ENCODE measurements at places on chromosomes 12 and 14. TPM values are rescaled to one million over a fixed set of nuclear protein-coding genes. Genes with fewer than 3 reads are reported as not detected.

DNA sequence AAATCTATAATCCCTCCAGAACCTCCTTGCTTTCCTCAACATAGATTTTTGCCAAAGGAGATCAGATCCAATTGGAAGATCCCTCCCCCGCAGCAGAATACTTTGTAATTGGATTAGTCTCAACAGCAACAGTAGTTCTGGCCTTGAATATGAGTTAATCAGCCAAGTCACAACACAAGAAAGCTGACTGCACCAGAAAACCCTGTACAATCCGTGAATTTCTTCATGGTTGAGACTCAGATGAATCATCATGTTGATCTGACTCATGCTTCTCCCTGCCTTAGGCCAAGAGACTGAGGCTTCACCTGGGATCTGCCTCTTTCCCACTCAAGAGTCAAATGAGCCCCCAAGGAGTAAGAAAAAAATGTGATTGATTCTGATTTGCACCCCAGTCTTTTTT is 3.0 kb upstream of the METTL17 start:
- DNase-seq: no peak

GRCh38 chr14:101815994-101816393 is 54.5 kb downstream of the PPP2R5C start:
- no peak for DNase-seq

DNA sequence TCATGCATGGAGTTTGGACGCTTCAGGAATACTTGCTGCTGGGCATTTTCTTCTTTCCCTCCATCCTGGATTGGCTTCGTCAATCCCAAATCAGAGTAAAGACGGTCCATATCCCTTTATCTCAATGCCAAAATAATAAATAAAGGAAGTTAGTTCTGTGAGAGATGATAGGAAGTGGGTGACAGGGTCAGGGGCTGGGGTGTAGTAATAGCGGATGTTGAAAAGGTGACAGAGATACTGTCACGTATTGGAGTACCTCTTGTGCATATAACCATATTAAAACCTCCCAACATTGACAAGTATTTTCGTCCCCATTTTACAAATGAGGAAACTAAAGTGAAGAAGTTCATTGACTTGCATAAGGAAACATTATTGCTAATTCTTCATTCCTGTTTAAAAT is 12.4 kb downstream of the MAGOHB start:
- DNase-seq: no peak

DNA sequence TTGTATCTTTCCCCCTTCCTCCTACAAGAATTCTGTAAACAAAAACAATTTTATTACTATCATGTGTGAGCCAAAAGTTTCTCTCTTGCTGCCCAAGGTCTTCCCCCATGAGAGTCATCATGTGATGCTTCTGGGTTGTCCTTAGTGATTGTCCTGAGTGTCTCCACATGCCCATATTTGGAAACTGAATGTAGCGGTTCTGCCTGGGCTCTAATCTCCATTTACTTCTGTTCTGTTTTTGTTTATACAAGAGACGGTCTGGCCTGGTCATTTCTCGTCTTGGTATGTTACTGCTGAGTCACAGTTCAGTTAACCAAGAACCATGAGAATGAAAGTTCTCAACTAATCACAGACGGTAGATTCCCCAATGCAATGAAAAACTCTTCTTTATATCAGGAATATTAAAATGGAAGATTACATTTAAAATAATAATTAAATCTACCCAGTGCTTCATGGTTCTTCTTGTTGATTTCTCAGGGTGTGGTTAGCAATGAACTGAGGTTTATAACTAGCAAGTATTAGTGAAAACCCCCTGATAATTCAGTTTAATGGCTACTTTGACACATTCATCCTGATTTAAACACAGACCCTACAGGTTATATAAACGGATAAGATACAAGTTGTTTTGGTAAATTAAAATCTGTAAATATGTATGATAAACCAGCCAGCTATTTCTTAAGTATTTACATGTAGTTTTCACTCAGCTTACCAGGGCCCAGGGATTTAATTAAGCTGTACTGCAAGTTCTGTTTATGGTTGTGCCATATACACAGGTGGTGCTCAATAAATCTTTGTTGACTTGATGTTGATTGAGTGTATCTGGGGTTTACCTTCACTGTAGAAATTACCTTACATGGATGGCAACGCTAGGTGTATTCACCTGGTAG is 81.1 kb downstream of the PELI2 start:
- DNase-seq: no peak

Gene KNTC1
- total RNA-seq: 85.1 TPM

- DNase-seq: no peak
Measured at GRCh38 chr12:89544022-89544421, 18.2 kb upstream of the POC1B start.

GRCh38 chr12:39830852-39831520 is 211.4 kb upstream of the ABCD2 start:
- no peak for DNase-seq

Gene CLEC4C
- total RNA-seq: 0.50 TPM

Gene PLEKHG7
- not detected for total RNA-seq

DNA sequence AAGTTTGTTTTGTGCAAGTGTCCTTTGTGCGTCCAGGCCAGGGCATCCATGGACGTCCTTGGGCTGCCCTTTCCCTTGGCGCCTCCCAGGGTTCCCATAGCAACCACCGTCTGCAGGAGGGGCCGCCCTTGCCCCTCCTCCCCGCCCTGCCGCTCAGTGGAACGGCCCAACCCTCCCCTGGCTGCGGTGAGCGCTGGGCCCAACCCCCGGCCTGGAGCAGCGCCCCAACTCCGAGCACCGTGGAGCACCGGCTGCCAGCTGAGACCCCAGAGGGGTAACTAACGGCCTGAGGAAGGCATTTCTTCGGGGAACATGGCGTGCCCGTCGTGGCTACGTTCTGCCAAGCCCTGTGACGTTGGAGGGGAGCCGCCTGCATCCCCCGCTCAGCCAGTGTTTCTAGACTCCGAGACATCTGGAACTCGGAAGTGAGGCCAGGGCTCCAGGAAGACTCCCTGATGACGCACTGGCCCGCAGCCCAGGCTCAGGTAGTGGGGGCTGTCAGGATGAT is 5.3 kb upstream of the ACACB start:
- peak; percentile 87 for DNase-seq

GRCh38 chr12:69501154-69501895 is 31.1 kb downstream of the FRS2 start:
- no peak for DNase-seq

GRCh38 chr14:59679872-59680271 is 103.3 kb upstream of the CCDC175 start:
- DNase-seq: no peak

Gene PRB4
- not detected for total RNA-seq

Gene C12orf50
- not detected for total RNA-seq

DNA sequence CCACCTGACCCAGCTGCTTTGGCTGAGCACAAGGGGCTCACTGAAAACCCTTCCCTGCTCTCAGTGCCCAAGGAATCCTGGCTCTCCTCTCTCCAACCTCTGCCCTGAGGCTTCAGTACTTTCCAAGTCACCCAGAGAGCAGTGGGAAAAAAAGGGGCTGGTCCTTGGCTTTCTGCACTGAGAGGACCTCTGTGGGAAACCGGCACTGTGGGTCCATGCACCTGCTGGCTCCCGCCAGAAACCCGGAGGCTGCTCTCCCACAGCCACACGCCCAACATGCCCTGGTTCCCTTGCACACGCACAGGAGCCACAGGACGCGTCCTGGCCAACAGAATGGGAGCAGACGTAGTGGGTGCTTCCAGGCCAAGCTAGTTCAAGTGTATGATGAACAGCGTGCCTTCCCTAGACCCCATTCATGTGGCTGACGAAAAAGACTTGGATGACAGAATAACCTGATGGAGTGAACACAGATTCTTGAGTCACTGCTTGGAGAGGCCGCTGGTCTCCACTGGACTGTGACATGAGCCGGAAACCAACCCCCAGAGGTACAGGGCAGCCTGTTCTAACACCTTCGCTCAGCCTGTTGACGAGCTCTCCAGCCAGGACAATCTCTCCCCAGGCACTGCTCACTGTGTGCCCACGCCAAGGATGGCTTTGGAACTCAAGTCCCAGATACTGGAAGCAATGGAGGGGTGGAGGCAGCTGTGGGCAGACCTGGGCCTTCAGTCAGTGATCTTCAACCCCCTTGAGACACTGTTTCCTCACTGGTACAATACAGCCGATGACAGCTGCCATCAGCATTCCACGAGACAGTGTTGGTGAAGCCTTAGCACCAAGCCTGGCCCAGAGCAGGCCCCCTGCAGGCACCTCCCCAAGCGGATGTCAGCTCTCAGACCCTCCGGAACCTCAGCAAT is 87.7 kb downstream of the ITPK1 start:
- DNase-seq: no peak

GRCh38 chr14:89736881-89737280 is 217.6 kb downstream of the EFCAB11 start:
- DNase-seq: no peak

DNA sequence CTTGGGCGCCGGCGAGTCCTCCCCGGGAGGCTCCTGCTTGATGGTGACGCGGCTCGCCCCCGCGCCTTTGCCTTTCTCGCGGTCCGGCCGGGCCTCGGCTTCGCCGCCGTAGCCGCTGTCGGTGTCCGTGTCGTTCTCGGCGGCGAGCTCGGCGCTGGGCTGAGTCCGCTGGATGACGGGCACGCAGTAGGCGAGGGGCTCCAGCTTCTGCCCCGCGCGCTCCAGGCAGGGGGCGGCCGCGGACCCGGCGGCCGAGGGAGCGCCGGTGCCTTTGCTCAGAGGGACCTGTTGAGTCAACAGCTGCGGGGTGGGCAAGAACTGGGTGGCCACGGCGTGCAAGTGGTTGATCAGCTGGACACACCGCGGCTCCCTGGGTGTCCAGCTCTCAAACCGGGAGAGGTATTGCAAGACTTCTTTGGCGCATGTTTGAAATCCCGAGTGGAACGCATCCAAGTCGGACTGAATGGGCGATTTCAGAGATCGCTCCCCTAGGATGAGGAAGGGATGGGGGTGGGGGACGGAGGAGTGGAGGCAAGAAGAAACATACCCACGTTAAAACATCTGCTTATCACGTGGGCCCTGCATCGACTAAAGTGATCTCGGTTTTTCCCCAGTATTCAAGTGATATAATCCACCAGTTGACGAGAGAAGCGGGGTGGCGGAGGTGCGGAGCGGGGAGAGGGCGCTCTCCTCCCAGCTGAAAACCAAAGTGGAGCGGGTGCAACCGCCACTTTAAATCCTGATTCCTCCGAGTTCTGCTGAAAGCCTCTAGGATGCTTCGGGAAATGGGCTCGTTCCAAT is 2.0 kb downstream of the BHLHE41 start:
- peak; percentile 57 for DNase-seq

Gene AQP6
- 0.21 TPM for total RNA-seq

Gene BMP4
- 8.4 TPM for total RNA-seq

DNA sequence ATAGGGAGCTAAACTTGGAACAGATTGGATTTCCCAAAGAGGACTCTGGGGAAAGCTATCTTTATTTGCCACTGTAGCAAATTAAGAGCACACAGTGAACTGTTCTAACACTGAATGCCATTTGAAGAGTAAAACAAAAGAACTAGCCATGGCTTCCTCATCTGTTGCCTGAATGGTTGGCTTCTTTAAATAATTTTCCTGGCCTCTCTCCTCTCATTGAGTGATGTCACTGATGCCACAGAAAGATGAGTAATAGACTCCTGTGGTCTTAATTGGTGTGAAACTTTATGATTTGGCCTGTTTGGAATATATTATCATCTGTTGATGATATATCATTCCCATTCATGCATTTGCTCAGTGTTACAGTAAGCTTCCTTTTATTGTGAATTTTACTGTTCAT is 42.5 kb downstream of the WDR20 start:
- no peak for DNase-seq

DNA sequence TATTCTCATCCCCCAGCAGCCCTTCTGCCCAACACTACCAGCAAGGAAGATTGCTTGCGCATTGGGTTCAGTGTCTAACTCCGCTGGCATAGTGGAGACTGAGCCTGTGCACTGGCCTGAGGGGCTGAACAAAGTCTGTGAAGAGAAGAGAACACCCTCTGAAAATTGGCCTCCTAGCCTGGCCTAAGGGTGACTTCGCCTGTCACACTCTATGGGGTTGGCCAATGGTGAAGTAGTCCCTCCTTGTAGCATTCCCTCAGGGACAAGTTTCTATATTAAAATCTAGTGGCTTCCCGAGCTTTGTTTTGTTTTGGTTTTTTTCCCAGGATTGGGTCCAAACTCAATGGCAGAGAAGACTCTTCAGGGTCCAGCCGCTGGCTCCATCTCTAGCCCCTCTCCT is 49.1 kb upstream of the DAAM1 start:
- DNase-seq: no peak

GRCh38 chr12:112124918-112125249 is 476 bp upstream of the TRAFD1 start:
- no peak for DNase-seq

DNA sequence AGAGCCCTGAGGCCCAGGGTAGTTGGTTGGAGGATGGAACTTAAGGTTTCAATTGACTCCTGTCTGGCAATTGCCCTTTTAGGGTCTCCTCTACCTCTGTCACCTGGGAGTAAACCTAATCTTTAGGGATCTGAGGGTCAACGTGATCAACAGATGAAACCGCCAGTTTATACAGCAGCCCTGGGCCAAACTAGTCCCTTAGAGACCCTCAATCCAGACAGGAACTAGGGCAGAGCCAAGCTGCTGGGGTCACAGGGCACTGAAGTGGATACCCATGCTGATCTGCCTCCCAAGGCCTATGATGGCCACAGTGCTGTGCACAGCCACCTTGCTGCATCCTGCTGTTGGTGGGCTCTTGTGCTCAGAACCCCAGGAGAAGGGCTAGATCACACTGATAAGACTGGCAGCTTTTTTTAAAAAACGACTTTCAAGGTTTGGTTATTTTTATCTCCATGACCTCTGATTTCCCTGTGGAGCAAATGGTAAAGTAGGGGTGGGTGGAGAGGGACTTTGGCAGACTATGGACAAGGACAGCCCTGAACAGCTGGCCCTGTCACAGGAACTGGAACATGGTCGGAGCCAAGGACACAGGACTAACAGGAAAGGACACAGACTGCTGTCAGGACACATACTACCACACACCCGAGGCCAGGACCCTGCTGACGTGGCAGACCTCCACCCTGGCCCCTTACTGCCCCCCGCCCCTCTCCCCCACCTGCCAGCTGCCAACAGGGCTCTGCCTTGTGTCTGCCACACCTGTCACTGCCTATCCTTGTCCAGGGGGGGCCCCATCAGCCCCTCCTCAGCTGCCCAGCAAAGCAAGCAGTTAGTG is 474 bp downstream of the FITM1 start:
- no peak for DNase-seq

DNA sequence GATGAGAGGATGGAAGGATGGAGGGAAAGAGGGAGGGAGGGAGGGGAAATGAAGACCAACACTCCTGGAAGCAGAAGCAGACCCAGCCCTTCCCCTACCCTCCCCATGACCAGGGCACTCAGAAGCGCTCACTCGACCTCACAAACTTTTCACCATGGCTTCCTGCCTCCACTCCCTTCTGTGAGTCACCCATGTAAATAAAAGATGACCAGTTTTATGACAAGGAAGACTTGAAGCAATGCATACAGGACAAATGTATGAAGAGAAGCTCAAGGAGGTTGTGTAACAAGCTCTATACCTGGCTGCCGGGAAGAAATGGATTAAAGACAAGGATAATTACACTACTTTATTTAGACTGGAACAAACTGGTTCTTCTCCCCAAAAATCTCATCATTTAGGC is 63.8 kb downstream of the CDC42BPB start:
- DNase-seq: no peak
